ENCODE measurements at places on chromosomes 2 and 18.

- DNase-seq, result peak; percentile 11
These were observed 57.3 kb upstream of the CYP26B1 start for GRCh38 chr2:72204786-72205503.

- no peak for DNase-seq
These were observed 927.7 kb upstream of the CDH2 start for GRCh38 chr18:29104671-29105070.

- DNase-seq, result no peak
These were observed 122.6 kb downstream of the TRIB2 start for GRCh38 chr2:12839339-12839738.

DNA sequence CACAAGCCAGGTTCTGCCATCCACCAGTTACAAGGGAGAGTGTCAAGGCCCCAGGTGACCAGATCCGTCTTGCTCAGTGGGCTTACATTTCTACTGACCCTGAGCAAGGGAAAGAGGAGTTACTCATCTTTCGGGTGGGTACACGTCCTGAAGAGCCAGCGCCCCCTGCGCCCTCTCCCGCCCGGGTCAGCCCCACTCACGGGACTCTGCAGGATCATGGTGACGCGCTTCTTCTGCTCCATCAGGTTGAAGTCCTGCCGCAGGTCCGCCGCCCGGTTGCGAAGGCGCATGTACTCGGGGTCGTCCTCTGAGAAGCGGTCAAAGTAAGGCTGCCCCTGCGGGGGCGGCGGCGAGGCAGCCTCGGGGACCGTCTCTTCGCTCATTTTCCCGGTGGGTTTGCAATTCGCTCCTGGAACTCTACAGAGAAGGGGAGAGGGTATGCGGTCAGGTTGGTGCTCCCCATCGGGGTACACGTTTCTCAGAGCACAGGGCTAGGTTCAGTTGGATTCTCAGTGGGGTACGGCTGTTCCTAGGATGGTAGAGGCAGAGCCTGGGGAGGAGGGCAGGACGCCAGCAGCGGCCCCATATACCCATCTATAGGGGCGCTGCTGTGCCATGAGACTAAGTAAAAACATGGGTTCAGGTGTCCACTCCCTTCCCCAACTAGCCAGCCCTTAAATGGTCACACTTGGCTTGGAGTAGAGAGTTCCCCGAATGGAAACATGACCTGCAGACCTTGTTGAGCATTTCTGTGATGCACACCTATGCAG, 61.8 kb downstream of the ADD2 start:
- no peak for DNase-seq

DNA sequence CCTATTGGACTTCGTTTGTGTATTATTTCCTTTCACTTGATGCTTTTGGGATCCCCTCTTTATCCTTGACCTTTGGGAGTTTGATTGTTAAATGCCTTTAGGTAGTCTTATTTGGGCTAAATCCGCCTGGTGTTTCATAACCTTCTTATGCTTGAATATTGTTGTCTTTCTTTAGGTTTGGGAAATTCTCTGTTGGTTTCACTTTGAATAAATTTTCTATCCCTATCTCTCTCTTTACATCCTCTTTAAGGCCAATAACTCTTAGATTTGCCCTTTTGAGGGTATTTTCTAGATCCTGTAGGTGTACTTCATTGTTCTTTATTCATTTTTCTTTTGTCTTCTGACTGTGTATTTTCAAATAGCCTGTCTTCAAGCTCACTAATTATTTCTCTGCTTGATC, 354.7 kb downstream of the PARD3B start:
- no peak for DNase-seq

DNA sequence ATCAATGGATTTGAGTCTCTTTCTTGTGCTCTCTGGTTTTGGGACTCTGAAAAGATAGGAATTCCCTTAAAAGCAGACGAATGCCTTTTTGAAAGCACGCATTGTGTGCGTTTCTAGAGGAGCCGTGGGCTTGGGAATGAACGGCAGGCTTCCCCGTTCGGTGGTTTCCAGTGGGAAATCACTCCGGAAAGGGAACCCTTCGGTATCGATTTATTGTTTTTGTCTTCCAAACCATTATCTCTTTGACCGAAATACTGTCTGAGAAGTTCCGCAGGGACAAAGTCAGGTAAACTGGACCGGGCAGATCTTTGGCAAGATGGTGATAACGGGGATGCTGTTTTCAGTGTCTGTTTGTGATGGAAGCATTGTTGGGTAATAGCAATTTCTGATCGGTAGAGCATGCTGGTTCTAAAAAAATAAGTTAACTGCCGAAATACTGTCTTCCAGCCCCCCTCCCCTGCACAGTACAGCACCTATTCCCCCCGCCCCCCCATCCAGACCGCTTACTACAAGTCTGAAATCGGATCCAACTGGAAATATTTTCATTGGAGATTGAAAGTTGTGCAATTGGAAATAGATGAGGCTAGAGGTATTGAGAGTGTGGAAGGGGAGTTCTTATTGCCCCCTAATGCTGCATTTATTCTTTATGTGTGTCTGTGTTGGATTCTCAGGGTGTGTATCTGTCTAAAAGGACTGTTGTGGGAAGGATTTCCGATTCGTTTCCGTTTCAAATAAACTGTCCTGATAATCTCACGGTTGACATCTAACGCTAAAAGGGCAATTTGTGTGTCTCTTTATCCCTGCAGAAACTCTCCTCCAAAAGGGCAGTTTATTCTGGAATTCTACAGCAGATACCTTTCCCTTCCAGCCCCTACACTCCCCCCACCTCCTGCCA, 635 bp downstream of the SETBP1 start:
- DNase-seq, result no peak

DNA sequence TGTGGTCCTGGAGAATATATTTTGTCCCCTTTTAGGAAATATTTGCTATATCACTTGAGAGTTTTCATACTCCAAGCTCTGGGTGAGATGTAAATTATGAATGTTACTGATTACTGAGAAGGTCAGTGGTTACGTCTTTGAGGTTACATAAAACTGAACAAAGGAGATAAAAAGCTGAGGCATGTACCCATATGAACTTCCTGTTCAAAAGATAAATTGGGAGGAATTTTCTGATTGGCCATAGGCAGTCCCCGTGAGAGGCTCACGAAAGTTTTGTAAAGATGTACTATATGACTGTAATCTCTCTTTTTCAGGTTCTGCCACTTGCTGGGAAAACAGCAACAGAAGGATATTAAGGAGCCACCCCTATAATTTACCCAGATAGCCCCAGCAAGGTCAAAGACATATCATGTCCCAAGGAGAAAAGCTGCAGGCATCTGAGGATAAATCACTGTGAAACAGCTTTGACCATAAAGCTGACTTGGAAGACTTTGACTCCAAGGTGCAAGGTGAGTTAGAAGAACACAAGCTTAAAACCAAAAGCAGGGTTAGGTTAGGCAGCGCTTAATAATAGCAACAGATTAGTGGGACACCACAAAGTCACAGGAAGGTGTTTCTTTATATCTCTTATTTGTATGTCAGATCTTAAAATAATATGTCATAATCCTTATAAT, 90.4 kb downstream of the OSBPL6 start:
- no peak for DNase-seq

DNA sequence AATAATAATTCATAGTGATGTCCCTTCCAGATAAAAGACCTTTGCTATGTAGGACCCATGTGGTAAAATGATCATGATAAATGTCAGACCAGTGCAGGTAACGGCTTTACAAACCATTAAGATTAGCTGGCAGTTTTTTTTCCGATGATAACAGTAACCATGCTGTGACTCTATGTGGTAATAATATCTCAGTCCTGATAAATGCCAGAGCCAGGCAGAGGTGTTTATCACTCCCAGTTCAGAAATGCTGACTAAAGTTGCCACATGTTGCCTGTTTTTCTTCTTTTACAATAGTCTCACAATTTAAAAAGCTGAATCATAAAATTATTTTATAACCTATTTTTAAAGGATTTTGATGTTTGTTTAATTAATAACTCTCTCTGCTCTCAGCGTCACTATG, 565.1 kb downstream of the ARHGAP15 start:
- no peak for DNase-seq

DNA sequence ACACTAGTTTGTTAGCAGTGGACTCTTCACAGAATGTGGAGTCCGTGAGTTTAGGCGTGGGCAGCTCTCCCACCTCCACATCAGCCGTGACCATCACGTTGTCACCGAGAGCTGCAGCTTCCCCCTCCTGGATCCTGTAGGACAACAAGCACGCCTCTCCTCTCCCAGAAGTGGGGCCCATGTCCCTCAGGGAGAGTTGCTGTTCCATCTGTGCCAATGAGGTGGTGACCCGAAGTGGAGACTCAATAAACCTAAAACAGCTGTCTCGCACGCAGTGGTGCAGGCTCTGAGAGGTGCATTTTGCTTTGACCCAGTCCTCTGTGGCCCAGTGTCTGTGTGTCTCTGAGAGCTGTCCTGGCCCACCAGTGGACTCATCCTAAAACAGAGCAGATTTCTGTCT, 456.5 kb upstream of the SOX11 start:
- no peak for DNase-seq

DNA sequence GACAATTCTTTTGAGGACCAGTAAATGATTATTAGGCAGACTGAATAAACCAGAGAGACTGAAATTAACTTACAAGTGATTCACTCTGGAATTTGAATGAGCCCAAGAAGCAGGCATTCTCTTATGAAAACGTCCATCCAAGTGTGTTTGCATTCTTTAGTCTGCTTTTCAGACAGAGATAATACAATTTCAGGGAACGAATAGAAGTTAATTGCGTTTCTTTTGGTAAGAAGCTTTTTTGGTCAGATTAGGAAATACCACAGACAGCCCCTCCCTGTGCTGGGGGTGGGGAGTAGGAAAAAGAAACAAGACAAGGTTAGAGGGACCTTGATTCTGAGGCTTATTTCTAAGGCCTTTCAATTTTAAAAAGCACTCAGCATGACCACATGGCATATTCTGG, 874.4 kb downstream of the SUCLG1 start:
- DNase-seq, result peak; percentile 81

DNA sequence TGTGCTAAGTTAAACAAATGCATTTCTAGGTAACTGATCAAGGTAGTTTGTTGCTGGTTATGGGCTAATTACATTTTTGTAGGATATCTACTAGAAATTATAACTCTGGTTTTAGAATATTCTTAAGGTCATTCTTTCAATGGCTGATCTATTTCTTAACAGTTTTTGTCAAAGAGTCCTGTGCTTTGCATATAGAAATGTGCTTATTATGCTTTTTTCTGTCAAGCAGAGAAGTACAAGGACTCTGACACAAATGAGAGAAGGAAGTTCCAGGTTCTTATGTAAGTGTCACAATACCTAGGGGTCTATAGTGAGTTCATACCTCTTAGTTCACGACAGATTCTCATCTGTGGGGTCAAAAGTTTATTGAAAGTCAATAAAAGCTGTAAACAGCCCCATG, 88.4 kb downstream of the MYO3B start:
- no peak for DNase-seq
